Stimulated activated CD8-positive, alpha-beta memory T cell treated with anti-CD3 and anti-CD28 coated beads, Interleukin-4, amount 100 ng/mL, for 1 hour (primary cell): ENCODE measurements at places on chromosomes 16 and 17.

- no peak for DNase-seq
Measured at GRCh38 chr17:79746889-79747507, 16.3 kb downstream of the ENPP7 start.

GRCh38 chr17:59684967-59685366 lies 22.3 kb downstream of the PTRH2 start:
- no peak for DNase-seq

DNA sequence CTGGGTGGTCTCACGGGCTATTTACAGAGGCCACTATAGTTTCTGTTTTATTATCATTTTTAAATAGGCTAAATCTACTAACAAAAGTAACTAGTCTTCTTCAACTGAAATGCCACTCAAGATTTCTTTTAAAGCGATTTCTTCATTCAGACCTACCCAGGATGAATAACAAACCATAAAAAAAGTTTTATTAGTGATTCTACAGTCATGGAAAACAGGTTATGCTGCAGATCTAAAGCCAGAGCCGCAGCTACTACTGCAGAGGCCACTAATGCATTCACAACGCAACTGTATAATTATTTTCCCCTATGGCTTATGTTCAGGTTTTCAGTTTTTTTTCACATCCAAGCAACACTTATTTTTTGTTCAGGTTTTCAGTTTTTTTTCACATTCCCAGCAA lies 136.2 kb upstream of the AXIN2 start:
- DNase-seq: no peak

DNA sequence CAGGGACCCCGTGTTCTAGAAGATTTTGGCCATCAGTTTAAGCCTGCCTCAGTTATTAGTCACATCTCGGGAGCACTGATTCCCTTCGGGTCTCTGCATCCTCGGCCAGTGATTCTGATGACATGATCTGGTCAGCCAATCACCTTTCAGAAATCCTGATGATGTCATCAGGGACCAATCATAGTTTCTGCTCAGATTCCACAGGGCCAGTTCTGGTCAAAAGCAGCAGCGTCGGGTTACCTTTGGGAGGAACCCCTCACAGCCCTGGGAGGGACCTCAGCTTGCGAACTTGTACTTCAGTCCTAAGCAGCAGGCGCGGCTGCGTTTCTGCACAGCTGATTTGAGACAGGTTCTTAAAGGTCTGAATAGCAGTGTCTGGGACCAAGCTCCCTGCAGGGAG lies 13.9 kb downstream of the KDM8 start:
- no peak for DNase-seq

GRCh38 chr17:60526726-60527125 lies 684 bp upstream of the APPBP2 start:
- DNase-seq: no peak

- no peak for DNase-seq
Measured at GRCh38 chr16:54538276-54538675, 251.7 kb upstream of the IRX3 start.

DNA sequence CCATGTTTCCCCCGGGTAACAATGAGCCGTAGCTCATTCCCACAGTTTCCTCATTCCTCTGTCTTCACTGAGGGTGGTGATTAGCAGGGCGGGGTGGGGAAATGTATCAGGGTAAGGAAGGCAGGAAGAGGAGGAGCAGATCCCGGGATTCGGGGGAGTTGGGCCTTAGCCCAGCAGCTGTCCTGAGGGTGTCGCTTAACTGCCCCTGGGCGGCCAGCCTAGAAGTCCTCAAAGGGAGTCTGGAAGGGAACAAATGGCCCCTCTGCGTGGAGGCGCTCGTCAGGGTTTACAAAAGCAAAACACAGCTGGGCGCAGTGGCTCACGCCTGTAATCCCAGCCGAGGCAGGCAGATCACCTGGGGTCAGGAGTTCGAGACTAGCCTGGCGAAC lies 14.3 kb downstream of the MLYCD start:
- no peak for DNase-seq

- no peak for DNase-seq
Measured at GRCh38 chr16:11684231-11685025, 16.2 kb downstream of the SNN start.

DNA sequence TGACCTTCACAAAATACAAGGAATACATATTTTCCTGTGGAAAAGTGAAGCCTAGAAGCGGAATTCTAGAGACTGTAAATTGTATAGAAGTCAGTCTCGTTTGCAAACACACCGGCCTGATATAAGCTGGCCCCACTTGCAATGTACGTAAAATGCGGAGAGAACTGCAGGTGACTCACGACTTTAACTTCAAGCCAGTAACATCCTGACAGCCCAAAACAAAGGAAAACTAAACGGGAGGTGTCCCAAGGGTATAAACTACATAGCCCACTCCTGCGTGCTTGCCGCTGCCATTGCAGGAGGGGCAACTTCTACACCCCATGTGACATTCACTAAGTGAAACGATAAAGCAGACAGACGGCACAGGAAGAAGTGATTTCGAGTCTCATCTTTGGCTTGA lies 101.6 kb downstream of the CYTH1 start:
- no peak for DNase-seq

- no peak for DNase-seq
Measured at GRCh38 chr17:9206741-9207332, 185.5 kb downstream of the NTN1 start.

DNA sequence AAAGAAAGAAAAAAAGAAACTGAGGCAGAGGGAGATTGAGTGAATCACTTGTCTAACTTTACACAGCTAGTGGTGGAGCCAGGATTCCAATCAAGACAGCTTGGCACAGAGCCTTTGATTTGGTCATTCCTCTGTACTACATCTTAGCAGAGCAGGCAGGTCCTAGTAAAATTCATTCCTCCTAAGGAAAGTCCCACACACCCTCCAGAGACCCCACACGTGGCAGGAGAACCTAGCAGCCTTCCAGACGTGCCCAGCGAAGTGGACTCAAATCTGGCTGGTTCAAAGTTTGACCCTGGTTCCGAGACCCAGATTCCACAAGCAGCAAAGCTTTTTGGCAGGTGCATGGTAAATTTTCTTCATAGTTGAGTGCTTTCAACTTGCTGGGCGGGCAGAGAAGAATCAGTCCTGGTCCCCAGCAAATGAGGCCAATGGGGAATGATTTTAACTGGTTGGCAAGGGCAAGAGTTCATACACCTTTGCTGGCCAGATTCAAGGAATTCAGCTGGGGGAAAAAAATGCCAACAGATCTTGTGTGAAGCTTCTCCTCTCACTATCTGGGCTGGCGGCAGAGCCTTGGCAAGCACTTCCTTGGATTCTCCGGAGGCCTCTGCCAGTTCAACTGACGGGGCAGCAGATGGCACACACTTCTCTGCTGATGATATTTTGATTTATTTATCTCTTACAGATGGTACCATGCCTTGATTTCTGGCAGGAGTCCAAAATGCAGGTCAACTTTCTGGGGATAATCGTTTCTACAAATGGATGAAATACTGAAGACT lies 82.4 kb downstream of the GSG1L start:
- DNase-seq: no peak

DNA sequence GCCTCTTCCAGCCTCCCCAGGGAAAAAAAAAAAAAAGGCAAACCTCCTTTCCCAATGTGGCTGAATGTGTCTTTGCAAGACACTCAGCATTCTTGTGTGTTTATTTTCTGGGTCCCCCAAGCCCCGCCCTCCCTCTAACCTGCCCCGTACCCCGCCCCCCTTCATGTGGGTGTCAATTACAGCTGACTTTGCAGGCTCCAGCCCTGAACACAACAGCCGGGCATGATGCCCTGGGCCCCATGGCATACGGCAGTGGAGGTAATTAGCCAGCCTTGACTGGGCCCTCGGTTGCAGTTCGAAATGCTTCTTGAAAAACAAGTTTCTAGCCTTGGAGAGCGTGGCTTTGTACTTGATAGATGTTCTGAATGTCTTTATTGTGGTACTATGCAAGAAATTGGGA lies 354.7 kb upstream of the RBFOX1 start:
- no peak for DNase-seq
